ENCODE measurements at places on chromosomes 3 and 15.

GRCh38 chr3:114378760-114379159, 84.9 kb downstream of the TIGIT start:
- DNase-seq: no peak

- no peak for DNase-seq
These were observed 965.8 kb downstream of the ROBO1 start for GRCh38 chr3:78801926-78802561.

DNA sequence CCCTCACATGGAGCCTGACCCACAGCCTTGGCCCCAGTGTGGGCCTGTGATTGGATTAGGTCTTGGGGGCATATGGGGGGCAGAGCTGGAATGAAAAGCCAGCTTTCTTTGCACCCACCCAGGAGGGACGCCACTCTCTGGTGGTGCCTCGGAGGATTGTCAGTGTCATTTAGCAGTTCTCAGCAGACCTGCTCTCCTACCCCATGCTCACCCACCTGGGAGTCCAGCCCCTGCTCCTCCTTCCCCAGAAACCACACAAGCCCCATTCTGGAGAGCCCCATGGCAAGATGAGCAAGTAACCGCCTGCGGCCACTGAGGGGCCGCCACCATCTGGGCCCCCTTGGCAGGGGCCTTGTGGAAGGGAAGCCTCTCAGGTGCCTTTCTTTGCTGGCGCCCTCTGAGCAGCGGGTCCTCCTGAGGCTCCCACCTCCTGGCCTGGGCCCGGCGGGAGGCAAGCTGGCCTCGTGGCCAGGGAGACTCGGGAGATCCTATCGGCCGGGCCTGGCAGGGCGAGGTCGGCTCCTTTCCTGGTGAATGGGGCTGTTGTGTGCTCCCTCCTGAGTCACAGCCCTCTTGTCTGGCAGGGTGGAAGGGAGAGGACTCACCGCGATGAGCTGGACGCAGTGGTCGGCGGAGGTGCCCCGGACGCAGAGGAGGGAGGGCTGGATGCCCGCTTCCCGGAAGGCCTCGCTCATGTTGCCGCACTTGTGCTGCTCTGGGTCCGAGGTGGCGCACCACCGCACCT, 2.3 kb downstream of the MELTF start:
- DNase-seq: no peak

DNA sequence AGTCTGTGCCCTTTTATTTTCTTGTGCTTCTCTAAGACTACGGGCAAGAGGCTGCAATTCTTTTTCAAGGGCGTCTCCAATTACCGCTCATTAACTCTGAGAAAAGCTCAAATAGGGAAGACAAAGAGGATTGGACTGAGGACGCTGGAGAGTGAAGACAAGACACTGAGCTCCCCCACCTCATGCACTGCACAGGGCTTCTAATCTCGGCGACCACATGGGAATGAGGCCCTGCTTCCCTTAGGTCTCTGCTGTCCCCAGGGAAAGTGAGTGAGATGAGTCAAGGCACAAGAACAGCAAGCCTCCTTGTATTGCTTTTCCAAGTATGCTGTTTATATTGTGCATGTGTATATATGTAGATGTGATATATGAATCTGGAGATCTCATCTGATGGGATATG, 392.2 kb upstream of the CFAP20DC start:
- no peak for DNase-seq

GRCh38 chr3:158103081-158103886, 2.9 kb downstream of the SHOX2 start:
- no peak for DNase-seq

- no peak for DNase-seq
These were observed 61.0 kb upstream of the ST3GAL6 start for GRCh38 chr3:98702166-98702565.

- DNase-seq: peak; percentile 53
These were observed 32.1 kb downstream of the ILDR1 start for GRCh38 chr3:121989943-121990342.

DNA sequence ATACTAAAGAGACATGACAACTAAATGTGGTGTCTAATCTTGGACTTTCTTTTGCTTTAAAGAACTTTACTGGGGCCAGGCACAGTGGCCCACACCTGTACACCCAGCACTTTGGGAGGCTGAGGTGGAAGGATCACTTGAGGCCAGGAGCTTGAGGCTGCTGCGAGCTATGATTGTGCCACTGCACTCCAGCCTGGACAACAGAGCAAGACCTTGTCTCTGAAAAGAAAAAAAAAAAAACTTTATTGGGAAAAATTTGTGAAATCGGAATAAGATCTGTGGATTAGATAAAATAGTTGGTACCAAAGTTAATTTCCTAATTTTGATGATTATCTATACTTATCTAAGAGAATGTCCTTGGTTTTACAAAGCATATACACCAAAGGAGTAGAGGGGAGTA, 34.4 kb upstream of the USP3 start:
- DNase-seq: no peak

DNA sequence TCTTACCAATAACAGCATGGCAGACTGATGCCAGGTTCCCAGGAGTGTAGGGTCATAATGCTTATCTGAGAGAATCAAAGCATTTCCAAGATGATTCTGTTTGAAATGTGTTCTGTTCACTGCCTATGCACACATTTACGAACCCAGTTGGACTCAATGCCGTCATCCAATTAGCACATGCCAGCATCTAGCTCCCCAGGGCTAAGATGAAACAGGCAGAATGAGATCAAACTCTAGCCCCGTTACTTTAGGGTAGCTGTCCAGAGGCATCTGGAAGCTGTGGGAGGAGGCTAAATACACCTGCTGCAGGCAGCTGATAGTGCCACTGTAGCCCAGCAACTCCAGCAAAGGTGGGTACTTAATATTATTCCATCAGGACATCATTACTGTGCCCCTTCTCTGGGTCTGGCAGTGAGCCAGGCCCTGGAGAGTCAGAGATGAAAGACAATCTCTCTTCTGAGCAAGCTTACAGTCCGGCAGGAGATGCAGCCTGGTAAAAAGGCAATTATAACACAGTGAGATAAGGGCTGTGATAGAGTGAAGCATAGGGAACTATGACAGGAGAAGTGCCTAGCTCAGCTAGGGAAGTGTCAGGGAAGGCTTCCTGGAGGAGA, 156.4 kb upstream of the PPP2R3A start:
- no peak for DNase-seq

DNA sequence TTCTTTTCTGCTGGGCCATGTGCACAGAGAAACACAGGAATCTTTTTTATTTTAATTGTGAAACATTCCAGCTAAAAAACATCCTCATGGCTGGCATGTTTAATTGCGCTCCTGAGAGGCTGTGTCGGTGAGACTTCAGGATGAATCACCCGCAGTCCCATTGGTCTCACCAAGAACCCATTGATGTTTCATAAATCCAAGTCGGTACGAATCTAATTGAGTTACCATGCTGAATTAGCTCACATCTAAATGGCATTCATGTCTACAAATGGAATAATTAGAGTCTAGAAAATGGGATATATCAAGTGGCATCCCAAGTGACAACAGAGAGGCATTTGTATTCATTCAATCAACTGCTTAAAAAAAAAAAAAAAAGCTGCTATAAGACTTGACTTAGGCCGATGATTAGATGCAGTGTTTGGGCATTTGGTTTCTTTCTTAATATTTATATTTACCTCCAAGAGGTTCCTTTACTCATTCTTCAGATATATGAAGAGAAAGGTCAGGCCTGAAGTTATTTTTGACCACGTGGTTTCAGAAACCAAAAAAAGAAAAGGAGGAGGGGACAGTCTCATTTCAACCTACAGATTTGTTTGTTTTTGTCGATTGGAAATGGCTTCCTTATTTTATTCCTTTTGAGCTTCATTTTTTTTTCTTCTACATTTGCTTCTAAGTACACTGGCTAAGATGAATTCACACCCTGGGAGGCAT, 79.1 kb upstream of the FOXB1 start:
- DNase-seq: no peak

DNA sequence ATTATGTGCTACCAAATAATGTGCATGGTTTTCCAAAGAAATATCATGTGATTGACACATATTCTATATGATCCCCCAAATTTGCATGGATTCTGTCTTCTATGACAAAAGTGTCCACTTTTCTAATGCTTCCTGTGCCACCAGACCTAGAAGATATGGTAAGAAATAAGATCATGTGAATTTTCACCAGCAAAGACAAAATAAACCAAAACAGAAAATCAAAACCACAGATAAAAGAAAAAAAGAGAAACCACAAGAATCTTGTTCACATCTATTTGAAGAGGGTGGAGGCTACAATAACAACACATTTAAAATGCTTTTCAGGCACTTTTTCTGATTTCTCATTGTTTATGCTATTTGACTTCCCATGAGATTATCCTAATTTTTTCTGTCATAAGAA, 303.4 kb downstream of the DIPK2A start:
- no peak for DNase-seq

- no peak for DNase-seq
These were observed 43.4 kb downstream of the COLQ start for GRCh38 chr3:15477951-15478639.

- no peak for DNase-seq
These were observed 108.1 kb downstream of the PLOD2 start for GRCh38 chr3:146052791-146053310.

DNA sequence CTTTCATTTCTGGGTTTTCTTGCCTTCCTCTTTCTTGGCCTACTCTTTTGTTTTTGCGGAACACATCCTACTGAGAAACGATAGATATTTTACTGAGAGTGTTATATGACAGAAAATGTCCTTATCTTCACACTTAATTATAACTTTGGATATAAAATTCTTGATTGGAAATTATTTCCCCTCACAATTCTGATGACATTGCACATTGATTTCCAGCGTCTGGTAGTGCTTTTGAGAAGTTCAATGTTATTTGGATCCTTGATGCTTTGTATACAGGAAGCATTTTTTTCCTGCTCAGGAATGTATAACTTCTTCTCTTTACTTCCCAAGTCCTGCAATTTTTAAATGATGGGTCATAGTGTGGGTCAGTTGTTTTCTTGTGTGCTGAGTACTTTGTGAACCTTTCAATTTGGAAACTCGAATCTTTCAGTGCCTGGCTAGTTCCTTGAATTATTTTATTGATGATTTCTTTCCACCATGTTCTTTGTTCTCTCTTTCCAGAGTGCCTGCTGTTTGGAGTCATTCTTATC, 183.9 kb downstream of the PDCD6IP start:
- DNase-seq: no peak

- no peak for DNase-seq
These were observed at the start of gene PHLDB2 for GRCh38 chr3:111859061-111859973. Gene PHLDB2, plus strand, starts transcription at chr3:111859265. Its CDS starts 24,813 bp downstream, at chr3:111884078.

DNA sequence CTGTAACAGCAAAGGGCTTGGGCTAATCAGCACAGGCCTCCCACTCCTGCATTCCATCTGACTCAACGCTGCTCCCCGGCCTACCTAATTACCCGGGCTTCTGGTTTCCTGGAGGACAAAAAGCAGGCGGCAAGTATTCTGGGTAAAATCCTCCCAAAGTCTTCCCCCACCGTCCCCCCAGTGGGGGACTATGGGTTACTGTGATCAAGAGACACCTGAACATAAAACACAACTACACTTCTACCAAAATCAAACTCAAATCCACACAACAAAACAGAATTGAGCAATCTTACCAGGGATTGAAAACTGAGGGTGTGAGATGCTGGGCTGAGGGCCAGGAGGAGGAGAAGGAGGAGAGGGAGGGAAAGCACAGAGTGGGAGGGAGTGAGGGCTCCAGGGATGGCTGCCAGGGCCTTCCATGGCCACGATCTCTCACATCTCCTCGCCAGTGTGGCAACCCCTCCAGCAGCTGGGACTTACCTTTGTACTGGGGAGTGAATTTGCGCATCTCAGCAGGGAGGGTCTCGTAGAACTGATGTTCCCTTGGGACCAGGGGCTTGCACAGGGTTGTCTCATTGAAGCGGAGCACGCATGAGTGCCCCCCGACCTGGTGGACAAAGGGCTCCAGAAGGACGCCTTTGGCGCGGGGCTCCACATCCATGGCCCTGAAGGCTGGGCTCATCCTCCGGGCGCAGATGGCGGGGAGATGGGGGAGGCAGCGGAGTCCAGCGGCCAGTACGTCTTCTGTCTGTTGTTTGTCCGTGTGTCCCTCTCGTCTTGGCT, 9.1 kb upstream of the NCKIPSD start:
- no peak for DNase-seq

- no peak for DNase-seq
These were observed 83.5 kb downstream of the AQP9 start for GRCh38 chr15:58221591-58222241.

DNA sequence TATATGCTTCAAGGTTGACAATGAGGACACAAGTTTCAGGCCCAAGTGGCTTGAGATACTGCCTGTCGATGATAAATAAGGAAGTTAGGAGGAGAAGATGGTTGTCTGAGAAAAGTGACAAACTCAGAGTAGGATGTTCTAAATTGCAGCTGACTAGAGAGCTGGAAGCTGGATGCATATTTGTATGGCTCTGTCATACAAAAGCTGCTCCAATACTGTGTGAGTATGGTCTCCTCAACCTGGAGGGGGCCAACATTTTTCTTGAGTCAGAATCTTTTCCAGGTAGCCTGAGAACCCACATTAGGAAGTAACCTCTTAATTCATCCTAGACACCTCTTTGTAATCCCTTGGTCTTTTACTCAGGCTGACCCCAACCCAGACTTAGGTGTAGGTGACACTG, 28.4 kb upstream of the TPRG1 start:
- no peak for DNase-seq

DNA sequence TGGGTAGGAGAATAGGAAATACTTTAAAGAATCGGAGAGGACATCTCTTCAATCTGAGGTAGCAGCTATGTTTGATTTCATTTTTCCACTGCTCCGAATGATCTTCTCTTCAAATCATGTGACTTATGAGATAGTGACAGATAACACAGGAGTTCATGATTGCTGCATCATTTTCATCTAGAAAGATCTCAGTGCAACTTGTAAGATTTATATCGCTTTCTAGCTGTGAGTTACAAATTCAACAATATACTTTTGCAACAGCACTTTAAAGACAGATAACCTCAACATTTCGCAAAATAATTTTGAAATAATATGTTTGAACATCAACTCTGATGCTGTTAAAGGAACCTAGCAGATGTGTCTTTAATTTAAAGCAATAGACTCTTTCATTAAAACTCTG, 99.9 kb upstream of the CCDC80 start:
- no peak for DNase-seq

DNA sequence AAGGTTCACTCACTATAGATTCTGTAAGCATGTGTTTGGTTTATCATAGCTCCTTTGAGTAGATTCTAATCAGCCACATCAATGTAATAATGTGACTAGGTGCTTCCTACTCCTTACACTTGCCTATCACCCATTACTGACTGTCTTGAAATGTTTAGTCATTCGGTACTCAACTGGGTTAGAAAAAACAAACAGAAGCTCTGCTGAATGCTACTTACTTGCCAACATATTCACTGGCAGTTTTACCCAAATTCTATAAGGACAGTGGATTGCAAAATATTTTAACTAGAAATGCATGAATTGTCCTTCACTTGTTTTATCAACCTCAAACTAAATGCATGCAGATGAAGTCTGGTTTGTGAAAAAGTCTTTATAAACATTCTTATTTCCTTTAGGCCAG, 352.1 kb upstream of the ALCAM start:
- DNase-seq: no peak

- DNase-seq: no peak
These were observed 66.4 kb upstream of the MYO5C start for GRCh38 chr15:52361975-52362494.
